ENCODE measurements at places on chromosomes 3 and 15.
A peak's percentile ranks its signal among the peaks of the same experiment; 100 is the strongest.

- no peak overlapping the region for H3K4me3 ChIP-seq
- no peaks in the 10 kb centered on the region for H3K36me3 ChIP-seq
- H3K27ac ChIP-seq: no peak overlapping the region
- H3K4me1 ChIP-seq: no peaks in the 10 kb centered on the region
These were observed 148.8 kb downstream of the LEKR1 start for GRCh38 chr3:156974931-156975330.

DNA sequence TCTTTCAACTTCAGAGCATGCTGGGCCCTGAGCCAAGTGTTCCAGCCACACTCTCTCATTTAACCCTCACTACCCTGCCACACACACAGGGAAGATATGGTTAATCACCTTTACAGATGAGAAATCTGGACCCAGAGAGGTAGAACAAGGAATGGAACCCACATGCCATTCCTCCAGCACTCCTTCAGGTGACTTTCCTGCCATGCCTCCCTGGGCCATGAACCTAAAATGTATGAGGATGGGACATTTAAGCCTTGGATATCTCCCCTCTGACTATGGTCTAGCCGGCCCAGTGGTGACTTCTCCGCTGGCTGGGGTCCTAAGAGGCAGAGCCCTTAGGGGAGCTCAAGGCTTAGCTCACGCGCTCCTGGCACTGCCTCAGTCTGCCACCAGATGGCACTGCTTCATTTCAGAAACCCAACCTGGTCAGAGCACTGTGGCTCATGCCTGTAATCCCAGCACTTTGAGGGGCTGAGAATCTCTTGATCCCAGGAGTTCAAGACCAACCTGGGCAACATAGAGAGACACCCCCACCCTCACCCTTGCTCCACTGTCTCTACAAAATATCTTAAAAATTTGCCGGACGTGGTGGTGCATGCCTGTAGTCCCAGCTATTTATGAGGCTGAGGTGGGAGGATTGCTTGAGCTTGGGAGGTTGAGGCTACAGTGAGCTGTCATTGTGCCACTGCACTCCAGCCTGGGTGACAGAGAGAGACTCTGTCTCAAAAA lies 2.2 kb upstream of the DCAF1 start:
- H3K4me3 ChIP-seq: no peak overlapping the region
- DNase-seq: peak; percentile 77
- no peaks in the 10 kb centered on the region for H3K27me3 ChIP-seq

GRCh38 chr15:91885714-91886270 lies 32.3 kb downstream of the SLCO3A1 start:
- peaks cover 15% of the 10 kb centered on the region for H3K4me1 ChIP-seq
- no peak overlapping the region for H3K27ac ChIP-seq
- DNase-seq: no peak
- H3K36me3 ChIP-seq: no peaks in the 10 kb centered on the region
- no peak overlapping the region for H3K4me3 ChIP-seq

DNA sequence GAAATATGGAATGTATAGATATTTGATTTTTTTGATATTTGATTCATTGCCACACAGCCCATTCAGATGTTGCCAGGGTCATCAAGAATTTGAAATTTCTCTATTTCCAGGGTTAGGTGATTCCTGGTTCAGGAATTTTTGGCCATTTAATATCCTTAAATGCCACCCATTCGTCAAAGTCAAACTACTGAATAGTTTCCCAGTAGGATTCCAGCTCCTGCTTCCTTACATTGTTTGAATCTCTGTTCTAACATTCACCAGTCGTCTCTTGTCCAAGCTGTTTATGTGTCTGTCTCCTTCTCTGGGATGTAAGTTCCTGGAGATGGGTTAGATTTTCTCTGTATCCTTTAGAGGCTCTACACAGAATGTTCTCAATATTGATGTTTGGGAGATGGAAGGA lies 124.9 kb upstream of the TLE3 start:
- H3K27ac ChIP-seq: no peak overlapping the region
- peaks cover 14% of the 10 kb centered on the region for H3K27me3 ChIP-seq
- DNase-seq: peak; percentile 53
- H3K36me3 ChIP-seq: no peaks in the 10 kb centered on the region
